ENCODE measurements at places on chromosomes 3 and 15.

GRCh38 chr3:127035677-127036076 lies 52.8 kb downstream of the PLXNA1 start:
- DNase-seq = no peak

- no peak for DNase-seq
Measured at GRCh38 chr15:72193836-72194396, 3.7 kb downstream of the GRAMD2A start.

GRCh38 chr3:188506446-188506845 lies 352.5 kb downstream of the LPP start:
- DNase-seq = no peak

DNA sequence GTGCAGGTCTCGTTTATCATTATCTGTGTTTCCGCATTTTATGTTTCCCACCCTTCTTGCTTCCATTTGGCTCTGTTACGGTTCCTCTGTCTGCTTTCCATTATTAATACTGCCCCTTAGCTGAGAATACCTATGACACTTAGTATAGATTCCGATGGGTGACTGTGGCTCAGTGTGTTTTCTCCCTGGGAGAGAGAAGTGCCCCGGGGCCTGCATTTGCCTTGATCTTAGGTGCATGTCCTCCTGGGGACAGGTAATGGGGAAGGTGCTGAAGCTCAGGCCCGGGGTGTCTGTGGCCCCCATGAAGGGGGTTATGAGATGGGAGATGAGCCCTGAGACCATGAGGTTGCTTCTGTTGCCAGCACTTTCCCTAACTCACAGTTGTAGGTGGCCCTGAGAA lies 43.4 kb upstream of the PCSK6 start:
- no peak for DNase-seq

- DNase-seq = no peak
Measured at GRCh38 chr3:141677701-141678100, 60.4 kb upstream of the RNF7 start.

DNA sequence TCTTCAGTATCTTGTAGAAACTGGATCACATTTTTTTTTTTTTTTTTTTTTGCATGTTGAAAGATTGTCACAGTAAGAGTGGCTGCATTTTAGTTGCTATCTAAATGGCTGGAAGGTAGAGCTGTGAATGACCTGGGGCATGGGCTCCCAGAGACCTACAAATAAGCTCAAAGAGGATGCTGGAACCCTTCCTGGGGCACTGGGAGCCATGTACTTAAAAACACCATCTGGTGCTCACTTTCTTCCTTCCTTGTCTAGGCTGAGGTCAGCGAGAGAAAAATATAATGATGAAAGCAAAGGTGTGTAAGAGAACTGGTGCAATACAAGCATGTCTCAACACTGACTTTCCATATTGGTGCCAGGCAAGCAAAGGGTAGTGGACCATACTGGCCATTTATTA lies 323.9 kb downstream of the SV2B start:
- DNase-seq = peak; percentile 60

- DNase-seq = no peak
Measured at GRCh38 chr15:48265135-48265534, 59.0 kb downstream of the SLC12A1 start.

GRCh38 chr3:166809520-166809919 lies 570.6 kb downstream of the ZBBX start:
- DNase-seq = no peak

DNA sequence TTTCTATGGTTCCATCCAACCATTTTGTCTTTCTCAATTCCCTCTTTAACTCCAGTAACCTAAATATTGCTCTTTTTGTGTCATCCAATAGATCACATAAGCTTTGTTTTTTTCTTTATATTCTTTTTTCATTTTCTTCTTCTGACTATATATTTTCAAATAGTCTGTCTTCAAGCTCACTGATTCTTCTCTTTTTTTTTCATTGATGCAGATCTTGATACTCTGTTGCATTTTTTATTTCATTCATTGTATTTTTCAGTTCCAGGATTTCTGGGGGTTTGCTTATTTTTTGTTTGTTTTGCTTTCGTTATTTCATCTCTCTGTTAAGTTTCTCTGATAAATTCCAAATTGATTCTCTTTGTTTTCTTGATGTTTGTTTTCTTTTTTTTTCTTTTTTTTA lies 36.2 kb downstream of the CLDN1 start:
- DNase-seq = no peak

- peak; percentile 65 for DNase-seq
Measured at GRCh38 chr3:58737644-58738043, 71.1 kb upstream of the FAM3D start.

GRCh38 chr3:187040516-187041361 lies 98.6 kb downstream of the RPL39L start:
- DNase-seq = no peak

GRCh38 chr3:160754371-160754854 lies 1.6 kb upstream of the PPM1L start:
- DNase-seq = peak; percentile 69

DNA sequence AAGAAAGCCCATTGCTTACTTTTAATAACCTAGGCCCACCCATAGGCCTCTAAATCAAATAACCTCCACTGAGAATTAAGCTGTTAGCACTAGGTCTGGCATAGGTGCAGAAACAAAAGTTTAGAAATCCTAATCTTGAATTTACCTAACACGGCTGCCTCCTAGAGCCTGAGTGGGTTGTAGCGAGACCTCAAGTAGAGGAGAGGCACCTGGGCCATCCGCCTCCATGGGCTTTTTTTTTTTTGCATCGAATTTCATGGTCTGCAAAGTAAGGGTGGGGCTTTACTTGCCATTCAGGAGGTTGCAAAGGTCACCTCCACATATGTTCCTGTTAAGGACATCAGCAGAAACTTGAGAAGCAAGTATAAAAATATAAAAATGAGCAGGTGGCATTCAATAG lies 6.6 kb upstream of the TPM1 start:
- DNase-seq = no peak

GRCh38 chr3:72232331-72232730 lies 447.4 kb upstream of the PROK2 start:
- no peak for DNase-seq

GRCh38 chr15:82081914-82082762 lies 36.3 kb upstream of the MEX3B start:
- DNase-seq = peak; percentile 1
